ENCODE measurements at places on chromosomes 4 and X.

DNA sequence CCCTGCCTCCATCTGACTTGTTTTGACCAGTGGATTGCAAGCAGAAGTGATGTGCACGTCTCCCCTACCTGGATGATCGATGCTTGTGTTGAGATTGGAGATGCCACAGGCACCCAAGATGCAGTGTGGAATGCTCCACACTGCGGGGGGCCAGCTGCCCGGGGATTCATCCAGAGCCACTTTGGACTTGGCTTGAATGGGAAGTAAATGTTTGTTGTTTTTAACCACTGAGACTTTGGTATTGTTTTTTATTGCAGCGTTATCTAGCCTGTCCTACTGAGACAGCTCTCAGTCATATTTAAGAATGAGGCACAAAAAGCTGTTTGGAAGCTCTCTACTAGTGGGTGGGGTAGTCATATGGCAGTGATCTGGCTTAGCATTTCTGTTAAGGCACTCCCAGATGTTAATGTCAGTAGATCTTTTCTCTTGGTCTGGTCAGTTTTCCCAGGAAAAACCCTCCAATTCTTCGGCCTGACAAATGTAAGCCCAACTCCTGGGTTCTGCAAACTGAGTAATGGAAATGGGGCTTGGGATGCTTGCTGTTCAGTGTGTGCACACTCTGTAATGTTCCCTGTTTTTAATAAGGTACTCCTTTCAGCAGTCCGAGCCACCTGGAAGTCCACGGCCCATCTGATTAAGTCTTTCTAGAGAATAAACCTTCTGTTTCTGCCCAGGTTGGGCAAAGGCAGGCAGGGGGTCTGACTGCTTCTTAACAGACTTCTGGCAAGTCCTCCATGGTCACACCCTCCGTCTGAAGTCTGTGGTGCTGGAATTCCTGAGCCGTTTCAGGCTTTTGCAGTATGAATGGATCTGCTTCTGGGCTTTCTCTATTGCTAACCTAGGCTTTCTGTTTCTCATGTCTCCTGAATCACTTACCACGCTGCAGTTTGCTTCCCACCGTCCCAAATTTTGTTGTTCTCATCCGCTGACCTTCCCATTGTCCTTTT lies 74.8 kb downstream of the WWC2 start:
- no peak for DNase-seq

DNA sequence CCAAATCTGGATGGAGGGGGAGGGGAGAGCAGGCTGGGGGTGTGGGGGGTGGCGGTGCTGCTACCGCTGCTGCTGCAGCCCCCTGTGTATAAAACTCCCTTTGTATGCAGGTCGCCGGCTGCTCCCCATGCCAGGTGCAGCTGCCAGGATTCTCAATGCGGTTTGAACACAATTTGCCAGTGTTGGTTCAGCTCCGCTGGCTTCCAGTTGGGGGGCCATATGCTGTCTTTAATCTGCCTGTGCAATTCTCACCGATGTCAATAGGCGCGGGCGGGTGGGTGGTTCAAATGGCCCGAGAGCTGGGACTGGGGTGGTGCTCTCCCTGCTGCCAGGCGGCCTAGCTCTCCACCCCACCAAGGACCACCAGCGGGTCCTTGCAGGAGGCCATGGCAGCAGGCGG lies 257.6 kb downstream of the BCOR start:
- no peak for DNase-seq

- no peak for DNase-seq
Measured at GRCh38 chrX:18179446-18179845, 41.2 kb downstream of the BEND2 start.

GRCh38 chrX:104522386-104522785 lies 43.6 kb upstream of the IL1RAPL2 start:
- no peak for DNase-seq

- DNase-seq, result no peak
Measured at GRCh38 chr4:146485968-146486367, 35.8 kb downstream of the SLC10A7 start.

Data from amygdala (tissue), 56 donors.